Suppressor macrophage treated with lipopolysaccharide for 4 hours (primary cell): ENCODE measurements at places on chromosomes 6 and 20.

DNA sequence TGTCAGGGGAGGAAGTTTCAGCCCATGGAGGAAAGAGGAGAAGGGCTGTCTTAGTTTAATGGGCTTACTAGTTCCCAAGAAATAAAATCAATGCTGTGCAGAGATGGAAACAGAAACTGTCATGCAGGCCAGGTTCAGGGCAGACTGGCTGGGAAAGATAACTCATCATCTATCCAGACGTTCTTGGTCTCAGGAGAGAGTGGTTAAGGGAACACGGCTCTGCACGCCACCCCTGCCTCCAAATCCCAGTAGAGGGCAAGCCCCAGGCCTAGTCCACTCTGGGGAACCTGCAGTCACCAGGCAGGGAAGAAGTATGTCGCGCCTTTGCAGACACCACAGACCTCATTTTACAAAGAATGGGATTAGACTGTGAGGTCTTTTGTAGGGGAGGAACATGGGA is 12.5 kb downstream of the ALDH8A1 start:
- no peak for DNase-seq

DNA sequence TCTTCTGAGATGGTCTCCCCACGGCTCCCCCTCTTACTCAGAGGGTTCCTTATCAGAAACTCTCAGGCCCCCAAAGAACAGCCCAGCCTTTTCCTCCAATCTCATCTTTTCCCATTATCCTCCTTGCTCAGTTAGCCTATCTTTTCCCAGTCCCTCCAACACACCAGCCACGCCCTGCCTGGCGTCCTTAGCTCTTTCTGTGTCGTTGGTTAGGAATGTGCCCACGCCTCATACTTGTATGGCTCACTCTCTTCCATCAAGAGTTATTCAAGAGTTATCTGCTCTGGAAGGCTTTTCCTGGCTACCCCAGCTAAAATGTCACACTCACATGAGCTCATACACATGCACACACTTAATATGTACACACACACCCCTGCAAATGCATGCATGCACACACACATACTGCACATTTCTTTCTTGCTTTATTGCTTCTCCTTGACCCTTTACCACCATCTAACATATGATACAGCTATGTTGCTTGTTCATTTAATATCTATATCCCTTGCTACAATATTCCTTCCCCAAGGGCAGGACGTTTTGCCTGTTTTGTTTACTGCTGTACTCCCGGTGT is 37.6 kb downstream of the SLC2A10 start:
- no peak for DNase-seq

GRCh38 chr6:85468326-85468725 is 18.4 kb downstream of the NT5E start:
- DNase-seq: peak; percentile 51

- DNase-seq: no peak
Measured at GRCh38 chr6:32244270-32244669, 20.4 kb upstream of the NOTCH4 start.

DNA sequence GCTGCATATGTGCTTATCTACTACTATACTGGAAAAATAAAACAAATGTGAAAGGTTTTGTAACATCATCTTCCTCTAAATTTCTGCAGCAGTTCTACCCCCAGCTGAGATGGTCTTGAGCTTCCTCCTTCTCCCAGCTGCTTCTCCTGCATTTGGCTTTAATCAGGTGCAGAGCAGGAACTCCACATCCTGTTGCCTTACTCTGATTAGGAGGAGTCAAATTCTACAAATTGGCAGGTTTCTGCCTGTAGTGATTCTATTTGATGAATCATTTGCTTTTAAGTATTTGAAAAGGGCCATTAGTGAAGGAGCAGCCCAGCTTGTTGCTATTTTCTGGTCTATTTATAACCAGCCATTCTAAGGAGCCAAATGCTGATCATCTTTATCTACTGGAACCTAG is 224.5 kb downstream of the GMDS start:
- DNase-seq: peak; percentile 13

DNA sequence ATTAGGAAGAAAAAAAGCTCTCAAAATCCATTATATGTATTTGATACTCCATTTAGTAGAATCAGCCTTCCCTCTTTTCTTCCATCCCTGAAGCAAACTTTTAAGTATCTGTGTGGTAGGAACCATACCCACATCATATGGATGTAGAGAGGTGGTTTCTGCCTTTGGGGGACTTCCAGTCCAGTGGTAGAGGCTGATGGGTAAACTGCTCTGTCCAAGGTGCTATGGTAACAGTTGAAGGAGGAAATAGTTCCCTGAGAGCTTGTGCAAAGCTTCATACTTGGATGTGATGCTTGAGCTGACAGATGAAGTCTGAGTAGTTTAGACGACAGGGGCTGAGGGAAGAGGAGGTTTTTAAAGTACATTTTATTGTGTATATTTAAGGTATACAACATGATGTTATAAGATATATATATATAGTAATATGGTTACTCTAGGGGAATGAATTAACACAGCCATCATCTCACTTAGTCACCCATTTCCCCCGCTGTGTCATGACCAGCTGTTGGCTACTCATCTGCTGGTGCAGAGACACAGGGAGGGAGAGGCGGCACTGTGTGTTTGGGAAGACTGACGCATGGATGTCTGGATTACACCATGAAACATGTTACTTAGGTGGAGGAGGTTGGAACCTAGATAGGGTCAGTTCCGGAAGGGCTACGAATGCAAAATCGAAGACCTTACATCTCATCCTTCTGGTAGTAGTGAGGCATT is 185.2 kb downstream of the FARS2 start:
- DNase-seq: no peak

GRCh38 chr20:49482621-49483017 is at the start of gene KCNB1:
KCNB1 (minus strand) TSS chr20:49482668; CDS start chr20:49482480, 188 bp downstream.
- peak; percentile 15 for DNase-seq

DNA sequence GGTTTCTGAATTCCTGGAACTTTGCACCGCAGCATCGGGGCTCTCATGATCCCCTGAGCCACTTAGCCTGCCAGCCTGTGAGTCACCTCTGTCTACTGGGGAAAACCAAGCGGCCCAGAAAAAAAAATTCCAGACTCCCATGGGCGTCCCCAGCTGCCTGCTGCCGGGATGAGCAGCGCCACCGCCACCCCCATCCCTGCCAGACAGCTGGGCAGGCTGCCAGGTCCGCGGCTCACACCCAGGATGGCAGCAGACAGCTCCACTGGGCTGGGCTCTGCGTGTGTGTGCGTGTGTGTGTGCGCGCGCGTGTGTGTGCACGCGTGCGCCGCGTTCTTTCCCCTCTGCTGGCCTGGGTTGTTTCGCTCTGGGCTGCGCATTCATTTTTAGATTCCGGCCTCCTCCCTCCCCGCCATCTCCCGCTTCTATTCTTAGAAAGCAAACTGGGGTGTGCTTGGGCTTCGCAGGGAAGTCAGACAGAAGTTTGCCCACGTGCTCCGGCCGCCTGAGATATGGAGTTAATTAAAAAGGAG is 38.9 kb upstream of the PMEPA1 start:
- peak; percentile 97 for DNase-seq

GRCh38 chr20:63354636-63355350 is 6.4 kb downstream of the CHRNA4 start:
- no peak for DNase-seq

DNA sequence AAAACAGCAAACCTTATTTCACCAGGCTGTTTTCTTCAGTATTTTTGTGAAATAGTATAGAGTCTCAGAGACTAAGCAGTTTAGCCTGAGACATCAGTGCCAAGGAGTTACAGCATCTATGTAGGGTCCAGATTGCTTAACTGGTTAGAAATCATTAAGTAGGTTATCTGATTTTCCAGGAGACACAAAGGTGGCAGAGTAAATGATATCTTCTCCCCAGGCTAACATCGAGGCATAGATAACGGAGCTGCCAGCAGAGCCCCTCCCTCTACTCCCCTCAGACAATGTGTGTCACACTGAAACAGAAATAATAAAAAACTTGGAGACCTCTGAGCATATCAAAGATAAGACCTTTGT is 473.0 kb upstream of the CITED2 start:
- DNase-seq: no peak

GRCh38 chr6:32844839-32845383 is 1.1 kb upstream of the PSMB8 start:
- DNase-seq: no peak

DNA sequence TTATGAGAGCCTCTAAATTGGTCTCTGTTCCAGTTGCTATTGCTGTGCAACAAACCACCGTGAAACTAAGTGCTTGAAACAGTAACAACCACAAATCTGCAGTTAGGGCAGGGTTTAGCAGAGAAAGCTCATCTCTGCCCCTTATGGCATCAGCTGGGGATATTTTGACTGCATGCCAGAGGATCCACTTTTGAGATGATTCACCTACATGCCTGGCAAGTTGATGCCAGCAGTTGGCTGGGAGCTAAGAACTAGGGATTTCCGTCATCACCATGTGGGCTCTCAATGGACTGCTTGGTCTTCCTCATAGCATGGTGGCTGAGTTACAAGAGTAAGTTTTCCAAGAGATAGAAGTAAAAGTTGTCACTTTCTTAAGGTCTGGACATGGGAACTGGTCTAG is 35.1 kb downstream of the PLCB4 start:
- no peak for DNase-seq

GRCh38 chr6:137412562-137412961 is 81.6 kb downstream of the OLIG3 start:
- DNase-seq: no peak

GRCh38 chr6:116975600-116975999 is 98.6 kb downstream of the RFX6 start:
- peak; percentile 2 for DNase-seq

DNA sequence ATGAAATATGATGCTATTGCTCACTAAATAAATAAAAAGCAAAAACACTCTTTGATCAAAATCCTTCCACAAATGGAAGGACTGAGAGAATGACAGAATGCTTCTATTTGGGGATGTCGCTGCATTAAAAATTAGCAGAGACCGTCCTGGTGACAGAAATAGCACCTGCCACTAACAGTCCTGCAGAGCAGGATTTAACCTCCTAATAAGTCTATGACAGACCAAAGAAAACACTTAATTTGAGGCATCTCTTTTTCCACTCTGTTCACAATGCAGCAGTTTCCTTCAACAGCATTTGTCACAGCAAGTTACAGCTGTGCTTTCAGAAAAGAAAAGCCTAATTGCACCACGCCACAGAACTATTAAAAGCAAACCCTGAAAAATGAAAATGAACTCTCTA is 140.6 kb upstream of the BEND6 start:
- no peak for DNase-seq

- peak; percentile 70 for DNase-seq
Measured at GRCh38 chr20:36754656-36755222, 8.8 kb upstream of the NDRG3 start.

DNA sequence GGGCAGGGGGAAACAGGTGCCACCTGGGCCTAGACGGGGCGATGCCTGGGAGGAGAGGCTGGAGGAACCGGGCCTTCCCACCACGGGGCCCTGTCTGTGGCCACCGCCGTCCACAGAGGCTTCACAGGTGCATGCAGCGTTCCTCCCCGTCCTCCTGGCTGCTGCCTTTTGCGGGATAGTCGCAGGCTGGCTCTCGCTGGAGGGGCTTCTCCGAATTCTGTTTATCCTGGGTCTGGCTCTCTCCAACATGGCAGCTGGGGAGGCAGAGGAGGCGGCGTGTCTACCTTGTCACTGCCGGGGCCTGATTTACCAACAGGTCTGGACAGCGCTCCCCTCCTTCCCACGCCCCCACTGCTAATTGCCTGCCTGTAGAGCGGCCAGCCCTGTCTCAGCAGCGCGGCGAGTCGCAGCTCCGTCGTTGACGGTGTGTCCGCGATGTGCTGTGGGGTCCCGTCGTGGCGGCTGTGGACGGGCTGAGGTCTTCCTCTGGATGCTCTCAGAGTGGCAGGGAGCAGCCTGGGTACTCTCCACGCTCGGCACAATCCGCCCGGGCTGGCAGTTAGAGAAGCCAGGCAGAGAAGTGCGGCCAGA is 262.9 kb downstream of the TAF4 start:
- DNase-seq: no peak

GRCh38 chr6:101396548-101397173 is 3.2 kb downstream of the GRIK2 start:
- DNase-seq: peak; percentile 50

DNA sequence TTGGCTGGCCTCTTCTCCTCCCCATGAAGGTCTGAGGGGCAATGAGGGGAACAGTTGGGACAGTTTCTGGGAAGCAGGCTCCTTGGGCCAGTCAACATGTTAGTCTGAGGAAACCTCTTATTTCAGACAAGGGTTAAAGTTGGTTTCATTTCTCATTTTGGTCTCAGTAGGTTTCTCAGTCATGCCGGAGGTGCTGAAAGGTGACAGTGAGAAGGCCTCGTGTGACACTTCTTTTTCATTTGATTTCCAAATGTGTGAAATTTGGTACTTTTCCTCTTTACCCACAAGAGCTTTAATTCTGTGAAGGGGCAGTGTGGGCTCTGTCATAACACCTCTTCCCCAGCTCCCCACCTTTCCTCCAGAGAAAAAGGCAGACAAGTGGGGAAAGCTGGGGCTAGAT is 7.5 kb upstream of the GLP1R start:
- no peak for DNase-seq

DNA sequence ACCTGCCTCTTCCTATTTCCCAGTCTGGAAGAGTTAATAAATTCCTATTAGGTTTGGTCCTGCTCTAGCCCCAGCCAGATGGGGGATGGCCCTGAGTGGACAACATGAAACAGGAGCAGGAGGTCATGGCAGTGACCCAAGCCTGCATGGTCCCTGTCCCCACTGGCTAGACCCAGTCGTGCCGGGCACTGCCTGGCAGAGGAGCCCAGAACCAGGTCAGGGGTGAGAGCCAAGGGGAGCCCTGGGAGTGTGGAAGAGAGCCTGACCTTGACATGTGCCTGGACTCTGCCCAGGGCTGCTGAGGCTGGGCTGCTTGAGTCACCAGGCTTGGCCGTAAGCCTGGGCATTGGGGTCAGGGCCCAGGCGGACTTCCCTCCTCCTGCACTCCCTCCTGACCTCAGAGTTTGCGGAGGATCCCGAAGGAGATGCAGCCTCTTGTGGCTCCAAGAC is 3.6 kb downstream of the AVP start:
- peak; percentile 40 for DNase-seq

DNA sequence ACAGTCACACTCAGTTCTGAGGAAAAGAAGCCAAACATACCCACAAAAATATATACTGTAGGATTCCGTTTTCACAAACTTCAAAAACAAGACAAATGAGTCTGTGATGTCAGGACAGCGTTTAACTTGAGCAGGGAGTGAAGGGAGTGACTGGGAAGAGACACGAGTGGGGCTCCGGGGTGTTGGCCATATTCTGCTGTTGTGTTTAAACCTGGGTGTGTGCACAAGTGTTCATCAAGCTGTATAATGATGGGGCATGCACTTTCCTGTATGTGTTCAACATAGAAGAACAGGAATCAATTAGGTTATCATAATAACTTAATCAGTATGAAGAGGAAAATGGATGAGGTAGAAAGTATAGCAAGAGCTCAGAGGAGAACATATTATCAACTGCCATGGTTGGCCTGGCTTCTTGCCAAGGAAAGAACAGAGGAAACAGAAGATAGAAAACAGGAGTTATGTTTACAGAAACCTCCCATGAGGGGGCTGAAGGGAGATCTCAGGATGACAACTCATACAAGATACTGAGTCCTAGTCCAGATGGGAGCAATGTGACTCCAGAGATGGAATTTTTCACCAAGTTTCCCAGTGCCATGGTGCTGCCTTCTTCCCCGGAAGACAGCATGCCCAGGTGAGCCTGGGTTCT is 15.1 kb upstream of the AFDN start:
- DNase-seq: no peak

- peak; percentile 17 for DNase-seq
Measured at GRCh38 chr6:145863366-145863765, 48.8 kb upstream of the FBXO30 start.
